Right cardiac atrium (tissue), 5 donors: ENCODE measurements at places on chromosomes 16 and 17.

DNA sequence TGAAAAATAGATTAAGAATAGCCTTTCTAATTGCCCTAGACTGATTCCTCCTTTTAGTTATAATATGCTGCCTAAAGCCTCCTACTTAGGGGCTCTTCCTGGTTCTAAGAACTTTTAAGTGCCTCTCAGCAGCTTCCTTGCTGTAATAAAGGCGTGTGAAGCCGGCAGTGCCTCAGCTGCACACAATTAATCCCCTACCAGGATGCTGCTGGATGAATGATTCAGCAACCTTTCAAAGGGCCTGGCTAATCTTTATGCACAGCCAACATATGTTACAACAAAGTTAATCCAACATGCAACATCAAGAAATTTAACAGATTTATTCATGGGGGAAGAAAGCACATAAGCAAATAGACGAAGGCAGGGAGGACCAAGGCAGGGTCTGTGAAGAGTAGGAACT, 145.2 kb downstream of the PMP22 start:
- no peak for DNase-seq

- no peak for DNase-seq
Measured at GRCh38 chr17:44672479-44673093, 16.3 kb downstream of the MEIOC start.

DNA sequence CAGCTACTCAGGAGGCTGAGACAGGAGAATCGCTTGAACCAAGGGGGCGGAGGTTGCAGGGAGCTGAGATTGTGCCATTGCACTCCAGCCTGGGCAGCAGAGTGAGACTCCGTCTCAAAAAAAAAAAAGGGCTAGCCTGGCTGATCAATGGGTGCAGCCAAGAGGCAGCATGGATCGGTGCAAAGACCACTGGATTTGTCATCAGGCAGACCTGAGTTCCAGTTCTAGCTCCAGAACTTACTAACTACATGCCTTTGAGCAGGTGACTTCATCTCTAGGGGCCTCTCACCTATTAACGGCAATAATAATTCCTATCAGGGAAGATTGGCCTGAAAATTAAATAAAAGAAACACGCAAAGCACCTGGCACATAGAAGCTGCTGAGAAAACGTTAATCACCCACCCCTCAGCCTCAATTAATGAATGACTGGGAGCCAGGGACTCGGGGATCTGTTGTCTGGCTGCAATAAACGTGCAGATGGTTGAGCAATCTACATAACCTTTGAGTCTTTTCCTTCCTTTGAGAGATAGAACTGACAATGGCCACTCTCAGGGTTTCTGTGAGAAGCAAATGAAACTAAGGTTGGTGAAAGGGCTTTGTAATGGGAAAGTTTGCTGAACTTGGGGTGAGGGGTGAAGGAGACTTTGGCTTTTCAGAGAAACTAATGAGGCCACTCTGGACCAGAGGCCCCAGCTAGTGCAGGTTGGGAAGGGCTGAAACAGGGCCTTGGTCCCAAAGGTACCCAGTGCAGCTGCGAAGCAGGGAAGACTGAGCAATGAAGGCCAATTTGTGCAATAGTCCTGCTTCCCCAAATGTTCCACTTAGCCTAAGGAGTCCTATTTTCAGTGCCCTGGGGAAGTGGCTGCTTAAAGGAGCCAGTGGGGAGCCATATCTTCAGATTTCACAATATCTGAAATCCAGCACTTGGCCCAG, 7.6 kb downstream of the SEZ6L2 start:
- no peak for DNase-seq

DNA sequence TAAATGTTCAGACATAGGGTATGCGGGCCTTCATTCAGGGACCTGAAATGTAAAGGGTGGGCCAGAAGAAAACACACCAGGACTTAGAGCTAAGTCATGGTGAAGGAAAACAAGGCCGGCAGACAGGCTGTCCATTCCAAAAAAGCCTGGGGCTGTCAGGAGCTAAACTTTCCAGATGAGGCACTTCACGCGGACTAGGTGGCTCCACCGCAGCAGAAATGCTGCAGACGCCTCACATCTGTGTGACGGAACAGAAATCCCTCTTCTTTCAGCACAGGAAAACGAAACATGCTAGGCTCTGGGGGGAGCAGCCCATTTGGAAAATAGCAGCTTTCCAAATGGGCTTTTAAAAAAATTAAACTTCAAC, 88.7 kb downstream of the HS3ST3A1 start:
- no peak for DNase-seq

- DNase-seq, result no peak
Measured at GRCh38 chr17:77237232-77238008, 96.7 kb downstream of the SEC14L1 start.
